Aorta (tissue), 5 donors: ENCODE measurements at places on chromosomes 13 and 19. TPM values are rescaled to one million over a fixed set of nuclear protein-coding genes. Genes with fewer than 3 reads are reported as not detected.

DNA sequence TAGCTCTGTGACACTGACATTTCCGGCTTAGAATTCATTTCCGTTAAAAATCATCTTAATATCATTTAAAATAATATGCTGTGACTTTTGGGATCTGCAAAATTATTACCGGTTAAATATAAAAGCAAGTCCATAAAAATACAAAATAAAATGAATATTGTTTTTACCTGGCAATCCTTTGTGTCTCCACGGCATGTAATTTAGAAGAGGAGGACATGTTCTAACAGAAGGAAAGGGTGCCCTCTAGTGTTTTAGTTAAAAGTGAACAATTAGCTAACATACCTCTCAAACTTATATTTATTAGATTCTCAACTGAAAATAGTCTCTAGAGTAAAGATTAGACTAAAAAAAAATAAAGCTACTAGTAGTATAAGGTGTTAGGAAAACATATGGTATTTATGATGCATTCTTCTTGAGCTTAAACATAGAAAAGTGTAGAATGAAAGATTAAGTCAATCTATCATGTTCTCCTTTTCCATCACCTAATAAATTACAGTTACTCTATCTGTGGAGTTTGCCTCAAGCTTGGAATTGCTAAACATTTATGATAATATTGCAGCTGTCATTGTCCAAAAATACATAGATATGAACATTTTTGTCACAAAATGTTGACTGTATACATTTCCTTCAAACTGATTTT, 676.7 kb upstream of the SPRY2 start:
- no peaks in the 10 kb centered on the region for H3K27me3 ChIP-seq
- no peak overlapping the region for H3K27ac ChIP-seq
- H3K36me3 ChIP-seq = no peaks in the 10 kb centered on the region

DNA sequence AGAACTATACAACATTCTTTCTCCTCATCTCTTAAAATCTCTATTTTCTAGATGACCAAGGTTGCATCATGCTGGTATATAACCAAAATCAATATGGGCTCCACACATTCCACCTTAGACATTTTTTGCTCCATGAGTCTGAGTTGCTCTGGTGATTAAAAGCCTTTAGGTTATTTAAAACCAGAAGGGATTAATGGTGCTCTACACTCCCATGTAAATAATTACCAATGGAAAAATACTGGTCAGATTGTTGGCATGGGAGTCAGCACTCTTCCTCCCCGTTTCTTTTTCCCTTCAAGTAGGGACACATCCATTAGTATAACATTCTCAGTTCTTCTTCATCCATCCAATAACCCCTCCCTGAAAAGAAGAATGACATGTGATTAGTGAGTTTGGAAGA, 747.7 kb downstream of the PCDH17 start:
- no peak overlapping the region for H3K27ac ChIP-seq
- no peak for DNase-seq
- H3K4me1 ChIP-seq = no peaks in the 10 kb centered on the region

- H3K27ac ChIP-seq = no peak overlapping the region
- H3K4me3 ChIP-seq = no peak overlapping the region
- no peak for DNase-seq
- H3K27me3 ChIP-seq = no peaks in the 10 kb centered on the region
- no peaks in the 10 kb centered on the region for H3K4me1 ChIP-seq
Measured at GRCh38 chr19:6417713-6418561, 6.7 kb downstream of the KHSRP start.

- H3K27me3 ChIP-seq = no peaks in the 10 kb centered on the region
- H3K36me3 ChIP-seq = no peaks in the 10 kb centered on the region
- no peak overlapping the region for H3K4me3 ChIP-seq
- H3K4me1 ChIP-seq = no peaks in the 10 kb centered on the region
- no peak overlapping the region for H3K27ac ChIP-seq
Measured at GRCh38 chr13:22735011-22735995, 445.5 kb upstream of the SGCG start.

The PLEKHJ1 gene
- 24.9 TPM for total RNA-seq

The FGF14 gene
- 0.84 TPM for total RNA-seq

The VSTM1 gene
- not detected for total RNA-seq

The NKPD1 gene
- not detected for total RNA-seq
